Right renal cortex interstitium (tissue), 3 donors: ENCODE measurements at places on chromosomes 3 and 15.
A peak's percentile ranks its signal among the peaks of the same experiment; 100 is the strongest.

DNA sequence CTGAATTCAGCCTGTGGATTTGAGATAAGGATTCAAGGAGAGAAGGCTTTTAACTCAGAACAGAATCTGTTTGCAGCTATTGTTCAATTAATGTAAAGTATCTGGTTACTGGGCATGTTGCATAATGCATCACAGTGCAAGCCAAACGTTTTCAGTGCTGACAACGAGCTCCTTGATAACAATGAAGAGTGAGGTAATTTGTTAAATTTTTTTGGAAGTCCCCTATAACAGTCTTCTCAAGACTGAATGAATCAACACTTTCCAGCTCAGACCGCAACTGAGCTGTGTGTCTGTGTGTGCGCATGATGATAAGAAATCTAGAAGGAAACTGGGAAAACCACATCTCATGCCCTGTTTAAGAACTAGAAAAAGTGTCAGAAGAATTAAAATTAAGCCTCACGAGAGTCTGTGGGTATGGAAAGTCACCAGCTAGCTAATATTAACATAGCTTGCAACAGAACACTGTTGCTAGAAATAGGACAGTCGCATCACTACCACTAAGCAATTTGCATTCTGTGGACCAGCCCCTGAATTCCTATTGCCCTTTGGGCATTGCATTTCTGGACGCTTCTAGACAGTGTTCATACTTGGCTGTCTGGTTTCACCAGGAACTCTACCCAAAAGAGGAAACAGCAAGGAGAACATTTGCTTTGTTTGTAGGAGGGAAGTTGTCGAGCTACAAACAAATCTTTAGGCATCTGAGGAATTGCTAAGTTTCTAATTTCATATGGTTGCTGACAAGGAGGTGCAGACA, 43.7 kb upstream of the ATP2C1 start:
- no peak for DNase-seq

DNA sequence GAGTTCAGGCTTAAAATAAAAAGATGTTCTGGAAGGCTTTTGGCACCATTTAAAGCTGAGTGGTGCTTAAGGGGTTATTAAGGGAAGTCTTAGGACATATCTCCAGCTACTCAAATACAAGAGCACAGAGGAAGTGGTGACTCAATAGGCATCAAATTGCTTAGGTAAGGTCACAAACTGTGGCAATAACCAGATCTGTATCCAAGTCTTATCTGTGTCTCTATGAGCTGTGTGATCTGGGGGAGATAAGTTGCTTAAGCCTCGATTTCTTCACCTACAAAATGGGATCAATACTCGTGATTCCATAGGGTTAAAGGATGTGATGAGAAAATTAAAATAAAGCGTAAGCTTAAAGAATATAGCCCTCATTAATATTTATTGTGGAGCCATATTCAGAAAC, 7.6 kb downstream of the HDC start:
- DNase-seq: no peak

DNA sequence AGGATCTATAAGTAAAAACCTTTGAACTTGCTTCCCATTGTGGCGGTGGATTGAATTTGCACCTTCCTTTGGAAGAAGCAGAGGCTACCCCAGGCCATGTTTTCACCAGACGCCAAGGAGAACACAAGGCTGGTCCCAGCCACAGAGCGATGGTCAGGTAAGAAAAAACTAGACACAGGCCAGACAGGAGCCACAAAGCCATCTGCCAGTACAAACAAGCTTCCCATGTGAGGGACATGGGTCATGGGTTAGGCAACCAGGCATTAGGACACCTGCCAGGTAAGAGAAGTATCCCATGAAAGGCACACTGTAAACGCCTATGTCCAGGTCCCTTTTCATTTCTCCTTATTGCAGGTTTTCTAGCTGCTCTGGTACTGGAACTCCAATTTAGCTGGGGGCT, 190.2 kb downstream of the KLF13 start:
- DNase-seq: no peak

GRCh38 chr3:64000453-64001055, 22.7 kb downstream of the PSMD6 start:
- no peak for DNase-seq

DNA sequence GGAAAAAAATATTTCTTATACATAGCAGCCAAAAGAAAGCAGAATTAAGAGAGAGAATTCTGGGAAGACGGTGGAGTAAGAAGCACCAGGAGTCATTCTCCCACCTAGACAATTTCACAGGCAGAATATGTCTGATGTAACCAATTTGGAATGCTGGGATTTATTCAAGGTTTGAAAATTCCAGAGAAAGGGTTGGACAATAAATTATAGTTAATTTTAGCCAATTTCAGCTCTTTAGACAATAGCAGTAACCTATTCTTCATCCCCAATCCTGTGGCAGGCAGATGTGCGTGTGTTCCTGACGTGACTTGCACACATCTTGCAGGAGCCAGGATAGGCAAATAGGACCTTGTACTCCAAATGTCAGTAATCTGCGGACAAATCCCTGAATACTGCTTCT, 541.0 kb upstream of the NAALADL2 start:
- no peak for DNase-seq

DNA sequence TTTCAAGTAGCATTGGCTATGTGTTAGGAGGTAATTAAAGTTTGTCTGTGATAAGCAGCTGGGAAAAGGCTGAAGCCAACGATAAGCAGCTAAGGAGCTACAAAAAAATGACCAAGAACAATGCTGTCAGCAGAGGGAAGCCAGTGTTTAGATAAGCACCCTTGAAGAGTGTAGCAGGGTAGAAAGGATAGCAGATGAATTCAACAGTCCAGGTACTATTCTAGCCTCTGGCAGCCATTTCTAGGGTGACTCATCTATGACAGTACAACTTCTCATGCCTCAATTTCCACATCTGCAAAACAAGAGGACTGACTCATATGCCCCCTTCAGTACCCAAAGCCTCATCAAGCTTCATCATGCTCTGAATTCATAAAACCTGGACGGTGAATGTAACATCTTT, 617.6 kb upstream of the UBE2E2 start:
- no peak for DNase-seq

- no peak for DNase-seq
Measured at GRCh38 chr3:193403307-193403706, 24.8 kb upstream of the ATP13A5 start.

DNA sequence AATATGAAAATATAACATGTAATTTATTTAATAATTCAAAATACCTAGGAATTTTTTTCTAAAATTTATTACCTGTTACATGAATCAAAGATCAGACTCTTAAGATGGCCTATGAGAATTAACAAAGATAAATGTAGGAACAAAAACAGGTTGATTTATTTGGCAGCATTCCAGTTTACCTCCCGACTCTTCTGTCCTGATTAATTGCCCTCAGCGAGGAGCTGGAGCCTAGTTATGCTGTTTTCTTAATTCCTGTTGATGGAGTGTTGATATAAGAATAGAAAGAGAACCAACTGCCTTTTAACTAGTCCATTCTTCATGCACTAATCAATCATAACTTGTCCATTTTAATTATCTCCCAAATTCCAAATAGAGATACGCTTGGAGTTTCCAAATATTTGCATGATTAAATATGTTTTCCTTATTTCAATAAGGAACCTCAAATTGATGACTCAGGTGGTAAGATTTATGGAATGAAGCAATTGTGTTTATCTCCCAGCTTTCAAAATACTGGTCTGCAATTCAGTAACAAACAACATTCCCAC, 10.6 kb upstream of the CPB1 start:
- DNase-seq: no peak

DNA sequence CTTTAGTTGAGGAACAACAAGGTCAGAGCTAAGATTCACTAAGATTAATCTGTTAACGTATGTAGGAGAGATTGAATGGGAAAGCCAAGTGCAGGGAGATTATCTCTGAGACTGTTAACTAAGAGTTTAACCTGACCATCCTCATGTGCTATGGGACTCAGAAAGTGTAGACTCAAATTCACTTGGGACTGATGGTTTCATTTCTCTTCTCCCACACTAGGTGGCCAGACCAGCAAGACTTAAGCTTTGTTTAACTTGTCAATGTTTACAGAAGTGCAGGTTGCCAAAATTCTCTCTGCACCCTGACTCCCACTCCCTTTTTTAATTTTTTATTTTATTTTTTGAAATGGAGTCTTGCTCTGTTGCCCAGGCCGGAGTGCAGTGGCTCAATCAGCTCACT, 6.3 kb upstream of the HEXA start:
- no peak for DNase-seq

DNA sequence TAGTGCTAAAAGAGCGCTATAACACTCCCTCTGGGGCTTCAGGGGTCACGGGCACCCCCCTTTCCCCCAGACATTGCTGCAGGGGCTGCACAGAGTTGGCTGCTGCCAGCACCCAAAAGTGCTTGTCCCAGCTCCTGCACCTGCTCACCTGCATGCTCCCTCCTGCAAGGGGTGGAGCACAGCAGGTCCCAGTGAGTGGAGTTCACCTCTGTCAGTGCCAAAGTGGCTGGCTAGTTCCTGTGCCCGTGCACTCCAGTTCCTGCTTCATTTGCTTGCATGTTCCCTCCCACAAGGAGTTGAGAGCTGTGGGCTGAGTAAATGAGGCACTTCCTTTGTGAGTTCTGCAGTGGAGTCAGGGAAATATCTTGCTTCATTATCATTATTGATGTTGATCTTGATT, 476.9 kb downstream of the SQOR start:
- no peak for DNase-seq

- DNase-seq: no peak
Measured at GRCh38 chr3:88082854-88083253, 23.8 kb downstream of the ZNF654 start.

GRCh38 chr15:78155355-78155939, 6.3 kb downstream of the IDH3A start:
- DNase-seq: no peak

- no peak for DNase-seq
Measured at GRCh38 chr15:101718896-101719295, 5.4 kb downstream of the TARS3 start.

- no peak for DNase-seq
Measured at GRCh38 chr15:101808201-101808600, 3.8 kb upstream of the OR4F15 start.

GRCh38 chr3:4849739-4850138, 129.5 kb upstream of the BHLHE40 start:
- DNase-seq: no peak

- DNase-seq: no peak
Measured at GRCh38 chr3:196344663-196345062, 6.5 kb upstream of the TM4SF19 start.

- DNase-seq: no peak
Measured at GRCh38 chr15:29682781-29683180, 139.5 kb downstream of the TJP1 start.

- peak; percentile 41 for DNase-seq
Measured at GRCh38 chr15:75842722-75843677, at the start of gene UBE2Q2. Gene UBE2Q2, plus strand, starts transcription at chr15:75843447. Its CDS starts 220 bp downstream, at chr15:75843667.

GRCh38 chr3:64398476-64398875, 173.2 kb upstream of the PRICKLE2 start:
- no peak for DNase-seq

DNA sequence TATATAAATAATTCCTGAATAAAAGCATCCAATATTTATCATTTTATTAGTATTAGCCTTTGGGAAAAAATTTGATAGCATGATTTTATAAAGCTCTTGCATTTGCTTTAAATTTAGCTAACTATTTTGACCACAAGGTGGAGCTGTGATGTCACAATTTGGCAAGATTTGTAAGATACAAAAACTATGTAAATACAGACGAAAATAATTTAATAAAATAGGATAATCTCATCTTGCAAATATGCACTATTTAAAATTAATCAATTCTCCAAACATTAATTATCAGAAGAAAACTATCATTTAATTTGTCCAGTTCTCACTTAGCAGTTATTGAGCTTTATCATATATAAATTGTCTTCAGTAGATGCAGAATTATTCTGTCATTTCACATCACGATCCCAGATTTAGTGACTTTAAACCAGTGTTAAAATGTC, 95.4 kb downstream of the PLOD2 start:
- DNase-seq: peak; percentile 44

- no peak for DNase-seq
Measured at GRCh38 chr3:45716790-45717336, 27.7 kb downstream of the SACM1L start.

GRCh38 chr3:101735833-101736232, 11.4 kb downstream of the CEP97 start:
- DNase-seq: no peak

DNA sequence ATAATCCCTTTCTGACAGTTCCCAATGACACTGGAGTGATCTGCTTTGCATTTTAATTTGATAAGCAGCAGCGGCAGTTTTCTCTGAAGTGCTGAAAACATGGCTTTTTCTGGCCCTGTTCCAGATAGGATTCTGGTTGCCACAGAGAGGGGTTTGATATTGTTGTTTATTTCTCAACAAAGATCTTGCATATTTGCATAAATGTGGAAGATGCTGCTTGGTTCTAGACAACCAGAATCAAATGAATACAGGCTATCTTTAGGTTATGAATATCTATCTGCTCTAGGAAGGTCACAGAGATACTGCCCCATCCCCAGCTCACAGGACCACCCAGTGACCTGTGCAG, 137.1 kb downstream of the ZNF609 start:
- DNase-seq: no peak

DNA sequence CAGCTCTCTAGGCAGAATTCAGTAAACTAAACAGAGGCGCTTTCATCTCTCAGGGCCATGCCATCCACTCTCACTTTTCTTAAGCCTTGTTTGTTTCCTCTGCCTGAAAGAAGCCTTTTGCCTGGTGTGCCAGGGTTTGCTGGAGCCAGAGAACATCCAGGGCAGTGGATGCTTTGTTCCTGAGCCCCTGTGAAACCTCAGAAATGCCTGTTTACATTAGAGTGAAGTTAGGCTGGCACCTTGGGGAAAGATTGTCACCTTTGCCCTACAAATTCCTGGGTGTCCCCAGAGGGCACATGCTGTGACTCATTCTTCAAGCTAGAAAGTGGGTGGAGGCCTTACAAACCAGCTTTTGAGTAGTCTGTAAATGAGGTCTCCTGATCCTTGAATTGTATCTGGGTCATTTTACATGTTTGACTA, 10.7 kb upstream of the TRAK1 start:
- DNase-seq: no peak

DNA sequence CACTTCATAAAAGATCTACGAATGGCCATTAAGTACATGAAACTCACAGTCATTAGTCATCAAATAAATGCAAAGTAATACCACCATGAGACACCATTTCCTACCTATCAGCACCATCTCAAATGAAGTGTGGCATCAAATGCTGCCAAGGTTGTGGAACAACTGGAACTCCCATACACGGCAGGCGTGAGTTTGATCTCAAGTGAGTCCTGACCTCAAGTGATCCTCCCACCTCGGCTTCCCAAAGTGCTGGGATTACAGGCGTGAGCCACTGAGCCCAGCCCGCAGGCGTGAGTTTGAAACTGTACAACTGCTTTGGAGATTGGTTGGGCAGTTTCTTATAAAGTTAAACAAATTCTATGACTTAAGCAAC, 28.8 kb upstream of the HDAC11 start:
- DNase-seq: no peak

GRCh38 chr3:127823426-127823857, 1.1 kb upstream of the MGLL start:
- no peak for DNase-seq

- DNase-seq: no peak
Measured at GRCh38 chr3:13569641-13570390, 20.9 kb downstream of the FBLN2 start.

- no peak for DNase-seq
Measured at GRCh38 chr3:36303286-36303685, 77.0 kb upstream of the STAC start.

GRCh38 chr15:90839187-90840071, 29.0 kb upstream of the FURIN start:
- no peak for DNase-seq
